ENCODE measurements at places on chromosomes 7 and 10. TPM values are rescaled to one million over a fixed set of nuclear protein-coding genes. Genes with fewer than 3 reads are reported as not detected.

CREB3L2 gene
- 4.9 TPM for polyA plus RNA-seq

UPK3BL2 gene
- 3.9 TPM for polyA plus RNA-seq

TYW1 gene
- 21.2 TPM for polyA plus RNA-seq

FAM25C gene
- not detected for polyA plus RNA-seq

GNAI1 gene
- polyA plus RNA-seq = 0.10 TPM

TRIP6 gene
- polyA plus RNA-seq = 4.6 TPM

OR2A42 gene
- polyA plus RNA-seq = not detected

DHX32 gene
- 6.8 TPM for polyA plus RNA-seq

All from IgD-negative memory B cell (primary cell).